ENCODE measurements at places on chromosomes 2 and 18. TPM values are rescaled to one million over a fixed set of nuclear protein-coding genes. Genes with fewer than 3 reads are reported as not detected.
A peak's percentile ranks its signal among the peaks of the same experiment; 100 is the strongest.

DNA sequence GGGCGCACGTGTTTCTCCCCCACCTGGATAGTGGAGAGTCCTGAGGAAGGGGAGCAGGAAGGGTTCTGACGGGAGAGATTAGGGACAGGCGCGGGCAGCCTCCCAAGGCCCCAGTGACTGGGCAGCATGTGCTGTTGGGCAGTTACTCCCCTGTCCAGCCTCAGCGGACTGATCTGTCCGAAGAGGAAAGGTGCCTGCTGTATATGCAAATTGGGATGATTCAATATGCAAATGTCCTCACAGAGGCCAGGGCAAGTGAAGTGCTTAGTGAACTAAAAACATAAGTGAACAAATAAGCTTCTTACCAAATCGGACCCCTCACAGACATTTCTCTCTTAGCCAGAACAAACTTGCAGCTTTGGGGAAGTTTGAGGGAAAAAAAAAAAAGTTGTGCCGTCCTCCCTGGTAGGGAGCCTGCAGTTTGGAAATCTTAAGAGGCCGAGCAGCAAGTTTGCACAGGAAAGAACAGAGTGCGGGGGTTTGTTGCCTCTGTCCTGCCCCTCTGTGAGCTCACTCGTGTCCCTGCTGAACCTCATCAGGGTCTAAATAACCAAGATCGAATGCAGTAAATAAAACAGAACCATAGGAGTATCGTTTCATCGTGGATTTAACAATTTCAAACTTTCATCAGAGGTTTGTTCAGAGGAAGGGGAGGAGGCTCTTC lies 141.4 kb downstream of the KCTD1 start:
- DNase-seq: no peak

DNA sequence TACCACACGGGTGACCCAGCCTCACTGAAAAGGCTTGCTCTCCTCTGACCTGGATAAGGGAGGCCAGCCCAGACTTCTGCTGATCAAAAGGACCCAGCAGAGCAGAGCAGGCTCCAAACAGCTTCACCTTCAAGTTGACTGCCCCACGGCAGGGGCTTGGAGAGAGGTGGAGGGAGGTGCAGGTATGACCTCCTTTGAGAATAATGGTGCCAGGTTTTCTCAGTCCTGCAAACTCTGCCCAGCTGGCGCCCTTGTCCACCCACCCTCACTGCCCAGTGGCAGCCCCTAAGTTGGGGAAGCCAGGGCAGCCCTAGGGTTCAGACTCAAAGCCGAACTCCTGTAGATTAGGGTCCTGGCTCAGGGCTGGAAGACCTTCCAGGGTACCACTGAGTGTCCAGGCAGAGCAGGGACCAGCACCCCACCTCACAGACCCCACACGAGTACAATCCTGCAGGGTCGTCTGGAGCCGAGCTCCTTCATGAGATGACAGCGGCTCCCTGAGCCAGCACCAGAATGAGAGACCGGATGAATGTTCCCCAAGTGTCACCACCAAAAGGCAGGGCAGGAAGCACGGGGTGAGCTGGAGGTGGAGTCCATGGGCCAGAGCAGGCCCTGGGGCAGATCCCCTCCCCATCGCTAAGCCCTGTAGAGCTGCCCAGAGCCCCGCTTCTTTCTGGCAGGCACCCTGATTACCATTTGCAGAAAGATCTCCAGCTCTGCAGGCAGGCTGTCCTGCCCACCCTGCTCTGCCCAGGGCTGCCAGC lies 3.6 kb upstream of the GPC1 start:
- peak; percentile 13 for DNase-seq

Gene TMEM163
- 8.8 TPM for total RNA-seq

Gene DRC1
- total RNA-seq: not detected

Gene HRH4
- total RNA-seq: not detected

- DNase-seq: no peak
These were observed 51.7 kb downstream of the MFSD6 start for GRCh38 chr2:190459881-190460280.

DNA sequence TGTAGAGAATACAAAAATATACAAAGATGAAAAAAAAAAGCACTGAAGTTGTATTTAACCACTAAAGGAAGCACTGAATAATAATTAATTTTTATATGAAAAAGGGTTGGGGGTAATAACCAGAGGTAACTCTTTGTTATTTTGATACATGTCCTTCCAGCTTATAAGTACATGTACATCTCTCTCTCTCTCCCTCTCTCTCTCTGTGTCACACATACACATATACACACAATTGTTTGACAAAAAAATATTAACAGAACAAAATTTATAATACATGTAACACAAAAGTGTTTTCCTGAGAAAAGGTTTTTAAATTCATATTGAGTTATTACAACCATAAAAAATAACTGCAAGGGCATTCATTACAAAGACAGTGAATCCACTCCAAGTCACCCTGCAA lies 4.6 kb downstream of the WIPF1 start:
- no peak for DNase-seq

DNA sequence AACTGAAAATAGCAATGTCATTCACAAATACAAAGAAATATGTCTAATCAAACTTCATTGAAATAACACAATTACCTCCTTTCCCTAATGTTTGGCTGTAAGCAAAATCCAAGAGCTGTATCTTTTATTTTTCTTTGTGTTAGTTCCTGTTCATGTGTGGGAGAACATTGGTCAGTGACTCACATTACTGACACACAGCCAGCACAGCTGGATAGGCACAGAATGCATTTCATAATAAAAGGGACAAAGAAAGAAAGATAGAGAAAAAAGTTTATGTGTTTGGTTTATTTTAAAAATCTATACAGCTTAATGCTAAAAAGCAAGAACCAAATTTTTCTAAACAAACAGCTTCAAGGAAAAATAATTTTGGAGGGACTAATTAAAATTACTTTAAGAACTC lies 185.6 kb upstream of the COL3A1 start:
- peak; percentile 53 for DNase-seq

GRCh38 chr18:57780318-57780705 lies 22.8 kb downstream of the ATP8B1 start:
- DNase-seq: no peak

DNA sequence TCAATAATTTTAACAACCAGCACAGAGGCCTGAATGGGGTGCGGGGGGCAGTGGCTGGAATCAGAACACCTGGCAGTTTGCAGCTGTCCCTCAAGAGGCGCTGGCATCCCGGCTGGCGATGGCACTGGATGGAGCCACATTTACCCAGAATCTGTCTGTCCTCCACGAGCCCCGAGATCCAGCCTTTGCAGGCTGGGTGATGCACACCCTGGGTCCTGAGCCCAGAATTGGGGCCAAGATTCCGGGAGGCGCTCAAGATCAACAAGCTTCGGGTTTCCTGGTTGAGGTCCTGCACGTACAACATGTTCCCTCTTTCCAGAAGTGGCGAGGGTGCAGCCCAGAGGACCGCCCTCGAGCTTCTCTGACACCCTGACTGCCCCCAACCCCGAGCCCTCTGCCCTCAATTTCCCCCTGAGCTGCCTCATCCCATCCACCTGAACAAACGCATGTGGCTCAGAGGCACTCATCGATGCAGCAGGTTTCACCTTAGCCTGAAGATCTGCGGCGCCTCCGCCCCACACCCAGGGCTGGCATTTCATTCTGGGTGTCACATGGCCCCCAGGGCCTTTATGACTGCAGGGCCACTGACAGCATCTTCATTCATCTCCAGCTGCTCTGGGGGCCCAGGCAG lies 97.5 kb downstream of the TFCP2L1 start:
- DNase-seq: no peak

GRCh38 chr18:76195601-76196000 lies 299.4 kb downstream of the ZNF516 start:
- DNase-seq: no peak

Gene ZNF514
- 10.1 TPM for total RNA-seq

DNA sequence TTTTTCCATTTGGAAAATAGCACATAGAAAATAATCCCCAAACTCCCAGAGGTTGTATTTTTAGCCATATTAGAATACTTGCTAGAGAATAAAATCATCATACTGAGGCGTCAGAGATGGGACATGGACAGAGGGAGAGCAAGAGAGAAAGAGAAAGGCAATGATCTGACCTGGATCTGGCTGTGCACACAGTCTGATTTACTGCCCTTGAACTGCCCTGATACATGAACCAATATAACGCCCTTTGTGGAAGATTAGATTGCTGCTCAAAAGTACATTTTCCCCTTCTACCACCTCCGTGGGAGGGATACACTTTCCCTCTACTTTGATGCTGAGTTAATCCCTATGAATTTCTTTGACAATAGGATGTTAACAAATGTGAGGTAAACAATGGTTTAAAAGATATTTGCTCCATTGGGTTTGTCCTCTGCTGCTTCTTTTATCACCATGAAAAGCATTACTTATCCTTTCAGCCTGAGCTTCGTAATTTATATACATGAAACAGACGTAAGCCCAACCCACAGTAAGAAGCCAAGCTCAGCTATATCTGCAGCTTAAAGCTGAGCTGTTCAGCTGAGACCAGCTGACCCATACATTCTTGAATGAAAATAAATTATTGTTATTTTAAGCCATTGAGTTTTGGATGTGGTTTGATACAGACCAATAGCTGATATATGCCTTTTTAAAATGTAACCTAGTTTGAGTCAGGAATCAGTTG lies 1664.6 kb upstream of the CELF4 start:
- no peak for DNase-seq

Gene ANKRD30BL
- not detected for total RNA-seq

DNA sequence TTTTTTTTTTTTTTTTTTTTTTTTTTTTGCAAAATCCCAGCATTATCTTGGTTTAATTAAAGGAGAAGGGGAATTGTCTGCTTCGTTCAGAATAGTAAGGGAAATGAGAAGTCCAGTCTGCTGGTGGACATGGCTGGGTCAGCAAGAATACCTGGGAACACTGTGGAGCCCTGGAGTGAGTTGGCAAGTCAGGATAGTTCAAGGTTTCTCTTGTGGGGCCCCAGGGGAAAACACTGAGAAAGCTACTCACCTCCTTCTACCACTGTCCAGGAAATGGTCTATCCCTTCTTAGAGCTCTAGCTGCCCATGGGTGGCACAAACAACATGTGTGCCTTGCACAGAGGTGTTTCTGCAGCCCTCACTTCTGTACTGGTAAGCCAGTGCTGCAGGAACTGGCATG lies 169.1 kb upstream of the SIX2 start:
- no peak for DNase-seq

DNA sequence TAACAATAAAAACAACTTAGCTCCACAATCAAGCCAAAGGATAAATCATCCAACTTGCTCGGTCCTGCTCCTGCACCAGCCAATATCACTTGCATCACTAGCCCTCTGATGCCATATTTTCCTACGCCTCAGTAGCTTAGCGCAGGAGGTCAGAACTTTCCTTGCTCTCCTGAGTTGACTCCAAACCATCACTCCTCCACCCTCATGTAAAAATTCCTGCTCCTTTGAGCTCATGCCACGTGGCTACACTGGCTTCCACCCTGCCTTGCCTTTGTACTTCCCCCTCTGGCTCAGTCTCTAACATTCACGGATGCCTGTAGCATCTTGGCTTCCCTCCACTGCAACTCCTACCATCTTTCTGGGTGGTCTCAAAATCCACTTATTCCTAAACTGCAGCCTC lies 25.2 kb downstream of the AAK1 start:
- peak; percentile 51 for DNase-seq

GRCh38 chr2:128640166-128640844 lies 321.6 kb upstream of the HS6ST1 start:
- DNase-seq: no peak

Gene DSC2
- 2.8 TPM for total RNA-seq

GRCh38 chr18:3911413-3911812 lies 461.4 kb downstream of the TGIF1 start:
- no peak for DNase-seq

Measured in adrenal gland (tissue), 19 donors.